Naive B cell (primary cell): ENCODE measurements at places on chromosomes 2 and 18.

DNA sequence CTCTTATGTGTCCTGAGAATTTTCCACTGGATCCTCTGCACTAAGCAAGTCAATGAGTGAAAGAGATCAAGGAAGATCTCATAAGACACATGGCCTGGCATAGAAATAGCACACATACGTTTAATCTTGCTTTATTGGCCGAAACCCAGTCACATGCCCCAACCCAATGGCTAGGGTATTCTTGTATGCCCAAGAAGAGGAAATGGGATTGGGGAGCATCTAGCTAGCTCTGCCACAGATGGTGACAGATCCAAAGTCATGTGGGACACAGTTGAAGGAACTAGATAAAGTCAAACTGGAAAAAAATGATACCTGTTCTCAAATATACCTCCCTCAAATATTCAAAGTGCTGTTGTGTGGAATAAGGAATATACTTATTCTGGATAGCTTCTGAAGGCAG lies 74.7 kb downstream of the CD28 start:
- DNase-seq, result no peak

- no peak for DNase-seq
These were observed 155.7 kb upstream of the TCF4 start for GRCh38 chr18:55743736-55744135.

DNA sequence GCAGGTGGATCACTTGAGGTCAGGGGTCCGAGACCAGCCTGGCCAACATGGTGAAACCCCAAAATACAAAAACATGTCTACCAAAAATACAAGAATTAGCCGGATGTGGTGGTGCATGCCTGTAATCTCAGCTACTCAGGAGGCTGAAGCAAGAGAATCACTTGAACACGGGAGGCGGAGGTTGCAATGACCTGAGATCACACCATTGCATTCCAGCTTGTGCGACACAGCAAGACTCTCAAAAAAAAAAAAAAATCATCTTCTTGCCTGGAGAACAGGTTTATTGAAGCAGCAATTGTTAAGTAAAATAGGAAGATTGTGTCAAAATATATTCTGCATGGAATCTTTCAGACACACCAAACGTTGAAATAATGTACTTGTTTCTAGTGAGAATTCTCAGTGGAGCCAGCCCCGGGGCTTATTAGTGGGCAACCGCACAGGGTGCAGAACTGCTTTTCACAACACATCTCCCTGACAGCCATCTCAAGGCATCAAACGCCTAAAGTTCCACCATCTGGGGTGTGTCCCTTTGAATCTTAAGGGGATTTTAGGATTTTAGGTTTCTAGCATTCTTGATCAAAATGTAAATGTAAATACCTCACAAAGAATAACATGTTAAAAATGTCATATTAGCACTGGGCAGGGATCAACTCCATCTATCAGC lies 28.6 kb upstream of the PPP4R1 start:
- DNase-seq, result no peak

DNA sequence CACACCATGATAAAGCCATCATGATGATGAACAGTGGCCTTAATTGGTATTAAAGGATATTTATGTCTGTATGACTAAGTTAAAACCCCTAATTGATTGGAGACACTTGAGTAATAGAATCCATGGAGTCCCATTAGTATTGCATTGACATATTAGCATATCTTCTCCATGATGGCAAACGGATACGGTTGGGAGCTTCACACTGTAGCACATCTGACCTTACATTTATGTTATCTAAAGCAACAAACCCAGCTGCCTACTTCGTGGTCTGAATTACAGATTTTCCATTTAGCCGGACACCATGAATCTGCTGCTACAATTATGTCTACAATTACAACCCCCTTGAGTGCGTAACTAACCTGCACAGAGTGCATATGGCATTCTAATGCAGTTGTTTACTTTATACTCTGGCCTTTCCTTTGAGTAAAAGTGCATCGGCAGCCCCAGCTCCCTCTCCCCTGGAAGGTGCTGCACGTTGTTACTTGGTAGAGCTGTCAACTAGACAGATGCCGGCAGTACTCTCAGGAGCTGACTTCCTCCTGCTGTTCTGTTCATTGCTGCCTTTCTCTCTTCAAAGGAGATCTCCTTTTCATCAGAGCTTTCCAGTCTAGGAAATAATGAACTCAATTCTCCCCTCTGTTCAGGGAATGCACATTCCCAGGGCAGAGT lies 92.1 kb downstream of the LRRC30 start:
- no peak for DNase-seq

- no peak for DNase-seq
These were observed 19.6 kb downstream of the EHBP1 start for GRCh38 chr2:62724886-62725711.

- no peak for DNase-seq
These were observed 303.4 kb downstream of the PIK3C3 start for GRCh38 chr18:42258301-42258965.

DNA sequence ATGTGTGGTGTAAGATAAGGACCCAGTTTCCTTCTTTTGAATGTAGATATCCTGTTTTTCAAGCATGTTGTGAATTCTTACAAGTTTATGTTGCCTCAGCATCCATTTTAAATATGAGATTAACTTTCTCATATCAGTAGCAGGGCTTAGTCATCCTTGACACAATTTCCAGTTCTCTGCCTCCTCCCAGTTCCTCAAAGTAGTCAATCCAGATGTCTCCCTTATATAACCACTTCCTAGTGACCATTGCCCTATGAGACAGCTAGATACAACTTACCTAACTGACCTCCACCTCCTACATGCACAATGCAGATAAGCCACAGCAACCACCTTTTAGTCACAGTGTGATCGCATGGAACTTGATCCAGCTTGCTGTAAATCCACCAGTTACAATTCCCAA lies 269.2 kb upstream of the ZNF521 start:
- DNase-seq, result no peak

- DNase-seq, result no peak
These were observed 26.0 kb upstream of the LAPTM4A start for GRCh38 chr2:20077411-20077940.
